Inflammatory macrophage treated with lipopolysaccharide for 4 hours (primary cell): ENCODE measurements at places on chromosomes 3 and 15.

GRCh38 chr3:3281024-3281423 is 101.5 kb upstream of the CRBN start:
- DNase-seq, result no peak

DNA sequence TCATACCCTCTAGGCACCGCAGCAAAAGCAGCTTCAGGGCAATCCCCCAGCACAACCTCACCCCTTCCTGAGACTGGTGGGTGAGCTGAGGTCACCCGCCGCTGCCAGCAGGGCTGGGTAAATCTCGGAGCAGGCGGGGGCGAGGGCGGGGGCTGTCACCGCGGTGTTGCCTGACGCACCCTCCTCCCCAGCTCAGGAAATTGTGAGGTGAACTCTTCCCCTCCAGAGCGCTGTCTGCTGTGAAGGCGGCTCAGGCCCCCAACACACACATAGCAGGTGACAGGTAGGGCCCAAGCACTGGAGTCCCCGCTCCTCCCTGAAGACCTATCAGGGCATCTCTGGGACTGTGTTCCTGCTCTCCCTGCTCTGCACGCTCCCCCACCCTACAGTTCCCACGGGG is 30.2 kb upstream of the FURIN start:
- DNase-seq, result peak; percentile 69

GRCh38 chr3:137694836-137695235 is 69.3 kb upstream of the SOX14 start:
- DNase-seq, result no peak

DNA sequence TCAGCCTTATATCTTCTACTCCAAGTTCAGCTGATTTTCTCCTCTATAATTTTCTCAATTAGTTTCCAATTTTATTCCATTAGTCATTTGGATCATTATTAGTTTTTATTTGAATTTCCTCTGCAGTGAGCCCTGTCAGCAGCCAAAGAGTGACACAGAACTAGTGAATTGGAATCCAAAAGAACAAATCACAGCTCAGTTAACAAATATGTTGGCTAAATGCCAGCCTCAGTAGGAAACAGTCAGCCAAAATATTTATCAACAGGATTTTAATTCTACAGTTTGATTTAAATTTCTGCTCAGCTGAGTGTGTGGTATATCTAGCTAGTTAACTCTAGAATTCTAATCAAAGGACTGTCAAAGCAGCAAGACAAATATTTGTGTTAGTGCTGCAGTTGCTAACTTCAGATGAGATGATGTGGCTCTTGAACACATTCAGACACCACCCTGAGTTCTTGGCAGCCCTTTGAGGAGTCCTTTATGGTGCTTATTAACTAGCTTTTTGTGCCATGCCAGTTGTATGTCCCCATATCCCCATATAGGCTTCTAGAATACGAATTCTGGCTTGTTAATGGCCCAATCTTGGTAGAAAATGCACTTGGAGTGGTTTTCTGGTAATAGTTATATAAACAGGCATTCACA is 194.5 kb downstream of the CPNE4 start:
- DNase-seq, result no peak

DNA sequence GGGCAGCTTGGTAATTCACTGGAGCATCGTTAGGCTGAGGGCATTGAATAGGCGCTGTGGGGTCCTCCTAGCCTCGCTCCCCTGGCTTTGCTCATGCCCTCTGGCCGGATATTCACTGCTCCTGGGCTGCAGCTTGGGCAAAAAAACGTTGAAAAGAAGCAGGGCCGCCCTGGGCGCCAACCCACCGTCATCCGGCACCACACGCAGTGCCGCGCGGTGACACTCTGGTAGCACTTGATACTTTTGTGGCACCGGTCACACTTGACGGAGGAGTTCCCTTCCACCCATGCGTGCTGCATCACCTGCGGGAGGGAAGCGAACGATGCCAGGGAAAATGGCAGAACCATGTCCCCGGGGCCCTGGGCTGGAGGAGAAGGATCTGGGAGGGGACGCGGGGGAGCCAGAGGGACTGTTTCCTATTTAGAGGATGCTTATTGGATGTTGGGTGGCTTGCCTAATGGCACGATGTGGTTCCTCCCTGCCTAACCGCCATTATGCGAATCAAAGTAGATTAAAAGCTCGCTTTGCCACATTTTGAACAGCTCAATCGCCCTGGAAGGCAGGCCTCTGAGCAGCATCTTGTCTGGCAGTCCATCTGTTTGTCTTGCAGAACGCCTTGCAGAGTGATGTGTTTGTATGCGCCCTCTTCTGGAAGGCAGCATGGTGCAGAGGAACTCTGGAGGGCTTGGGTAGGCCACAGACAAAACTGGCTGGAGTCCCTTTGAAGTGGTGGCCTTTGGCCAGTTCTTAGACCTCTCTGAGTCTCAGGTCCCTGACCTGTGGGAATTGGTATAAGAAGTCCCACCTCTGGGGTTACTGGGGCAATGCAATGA is 93.2 kb downstream of the DGKG start:
- no peak for DNase-seq

DNA sequence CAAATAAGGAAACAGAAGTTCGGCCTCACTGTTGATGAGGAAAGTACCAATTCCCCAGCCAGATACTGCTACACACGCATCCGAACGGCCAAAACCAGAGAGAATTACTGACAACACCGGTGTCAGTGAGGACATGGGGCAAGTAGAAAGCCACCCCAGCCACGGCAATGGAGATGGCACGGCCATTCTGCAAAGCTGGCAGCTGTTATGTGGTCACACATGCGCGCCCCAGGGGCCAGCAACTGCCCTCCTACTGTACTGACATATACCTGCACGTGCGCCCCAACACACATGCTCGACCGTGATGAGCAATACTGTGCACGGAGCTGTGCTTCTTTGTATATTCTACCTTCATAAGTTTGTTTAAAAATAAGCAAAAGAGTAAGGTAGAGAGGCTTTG is 217.4 kb downstream of the ADAMTS17 start:
- DNase-seq, result no peak

DNA sequence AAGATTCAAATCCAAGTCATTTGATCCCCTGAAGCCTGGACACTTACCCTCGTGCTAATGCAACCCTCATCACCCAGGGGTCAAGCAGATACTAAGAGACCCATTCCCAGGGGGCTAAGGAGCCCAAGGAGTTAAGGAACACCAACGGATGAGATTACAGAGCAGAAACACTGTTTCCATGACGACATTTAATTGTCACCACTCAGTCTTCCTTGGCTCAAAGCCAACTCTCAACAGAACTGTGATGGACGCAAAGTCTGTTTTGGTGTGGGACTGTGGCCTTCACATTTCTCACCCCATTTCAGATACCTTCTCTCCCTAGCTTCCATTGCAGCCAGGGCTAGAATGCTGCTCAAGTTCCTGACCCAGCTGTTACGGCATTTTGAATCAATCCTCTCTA is 383.5 kb upstream of the WNT5A start:
- DNase-seq, result no peak

DNA sequence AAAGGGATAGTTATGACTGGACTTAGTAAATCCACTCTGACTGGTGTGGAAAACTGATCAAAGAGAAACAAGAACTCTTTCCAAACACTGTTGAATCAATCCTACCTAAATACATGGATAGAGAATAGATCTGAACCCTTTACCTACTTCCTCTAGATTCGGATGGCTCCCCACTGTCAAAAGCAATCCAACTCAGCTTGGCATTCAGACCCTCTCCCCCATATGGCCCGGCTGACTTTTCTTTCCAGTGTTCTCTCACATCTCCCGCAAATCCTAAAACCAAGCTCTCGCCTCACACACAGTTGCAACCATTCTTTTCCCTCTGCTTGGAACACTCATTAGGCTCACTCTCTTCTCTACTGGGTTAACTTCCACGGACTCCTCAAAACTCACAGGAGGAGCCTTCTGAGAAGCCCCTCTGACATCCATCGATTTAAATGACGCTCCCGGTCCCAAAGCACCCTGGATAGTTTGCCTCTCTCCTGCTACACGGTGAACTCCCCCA is 639 bp downstream of the SPICE1 start:
- DNase-seq, result no peak

DNA sequence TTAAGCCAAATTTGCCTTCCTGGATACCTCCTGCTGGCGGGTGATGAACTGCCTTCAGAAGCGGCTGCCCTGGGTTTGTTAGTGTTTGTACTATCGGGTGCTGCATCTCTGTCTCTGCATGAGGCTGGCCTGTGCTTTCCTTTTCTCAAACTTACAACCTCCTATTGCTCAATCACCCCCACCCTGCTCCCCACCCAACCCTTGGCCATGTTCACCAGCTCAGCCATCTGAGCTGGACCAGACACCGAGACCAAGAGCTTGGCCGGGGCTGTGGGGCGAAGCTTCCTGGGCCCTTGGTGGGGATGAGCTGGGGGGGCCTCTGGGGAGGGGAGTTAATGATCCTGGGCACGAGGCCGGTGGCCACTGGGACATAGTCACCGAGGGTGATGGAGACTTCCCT is 16.8 kb upstream of the FBLN2 start:
- no peak for DNase-seq

DNA sequence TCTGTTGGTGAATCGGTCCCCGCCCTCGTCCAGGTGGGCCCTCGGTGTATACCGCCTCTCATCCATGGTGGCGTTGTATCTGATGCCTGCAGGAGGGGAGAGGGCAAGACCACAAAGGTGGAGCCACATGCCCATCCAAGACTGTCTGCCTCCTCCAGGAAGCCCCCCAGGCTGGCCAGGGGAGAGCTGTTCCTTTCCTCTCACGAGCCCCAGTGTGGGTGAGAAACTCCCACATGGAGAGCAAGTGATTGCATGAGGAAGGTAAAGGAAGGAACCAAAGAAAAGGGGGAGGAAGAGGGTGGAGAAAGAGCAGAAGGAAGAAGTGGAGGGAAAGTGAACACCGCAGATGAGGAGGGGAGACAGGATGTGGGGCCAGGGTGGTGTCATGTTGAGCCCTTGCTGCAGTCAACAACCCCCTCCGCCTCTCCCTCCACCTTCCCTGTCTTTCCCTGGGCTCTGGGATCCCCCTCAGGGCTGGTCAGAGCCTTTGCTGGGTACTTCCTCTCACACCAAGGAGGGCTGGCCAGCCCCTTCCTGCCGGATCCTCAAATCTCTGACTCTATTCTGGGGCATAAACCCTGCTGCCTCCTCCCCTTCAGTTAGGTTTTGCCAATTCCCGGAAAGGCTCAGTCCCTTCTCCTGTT is 49.3 kb downstream of the FEM1B start:
- DNase-seq, result peak; percentile 32

DNA sequence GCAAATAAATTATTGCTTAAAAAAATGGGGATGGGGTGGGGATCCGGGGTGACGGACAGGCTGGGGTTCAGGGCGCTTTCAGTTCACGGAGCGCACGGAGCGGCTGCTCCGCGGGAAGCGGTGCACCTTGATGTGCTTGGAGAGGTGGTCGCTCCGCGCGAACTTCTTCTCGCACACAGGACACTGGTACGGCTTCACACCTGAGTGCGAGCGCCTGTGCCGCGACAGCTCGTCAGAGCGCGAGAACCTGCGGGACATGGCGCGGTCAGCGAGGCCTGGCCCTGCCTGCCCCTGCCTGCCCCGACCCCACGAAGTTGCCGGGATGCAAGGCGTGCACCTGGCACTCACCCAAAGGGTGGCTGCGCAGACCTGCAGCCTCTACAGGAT is 13.6 kb downstream of the KLF15 start:
- no peak for DNase-seq

GRCh38 chr3:160607826-160608225 is 42.5 kb upstream of the KPNA4 start:
- no peak for DNase-seq

- no peak for DNase-seq
Measured at GRCh38 chr15:72486144-72486543, 12.0 kb downstream of the ARIH1 start.

DNA sequence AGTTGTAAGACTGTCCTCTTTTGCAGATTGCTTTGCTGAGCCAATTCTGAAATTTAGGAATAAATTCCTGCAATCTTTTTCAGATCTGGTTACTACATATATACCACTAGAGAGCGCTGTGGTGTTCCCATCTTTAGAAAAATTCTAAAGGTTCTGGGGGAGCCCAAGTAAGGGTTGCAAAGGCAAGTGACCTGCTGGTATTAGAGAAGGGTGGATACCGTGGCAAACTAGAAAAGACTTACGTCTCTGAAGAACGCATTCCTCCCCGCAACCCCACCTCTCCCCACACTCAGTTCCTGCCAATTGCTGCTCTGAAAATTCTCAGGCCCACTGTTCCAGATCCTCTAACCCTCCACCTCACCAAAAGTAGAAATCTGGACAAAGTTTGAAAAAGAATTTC is 48.5 kb downstream of the EFHB start:
- peak; percentile 61 for DNase-seq

GRCh38 chr3:123817413-123817812 is 66.7 kb downstream of the MYLK start:
- DNase-seq, result no peak

- DNase-seq, result no peak
Measured at GRCh38 chr15:65101891-65102708, 12.9 kb downstream of the UBAP1L start.

GRCh38 chr15:83890587-83890986 is 236.7 kb downstream of the ADAMTSL3 start:
- DNase-seq, result no peak

- DNase-seq, result no peak
Measured at GRCh38 chr3:43074901-43075689, 30.8 kb downstream of the POMGNT2 start.

GRCh38 chr15:51425517-51426040 is 84.1 kb downstream of the GLDN start:
- no peak for DNase-seq

- DNase-seq, result peak; percentile 32
Measured at GRCh38 chr3:169827712-169828111, 15.0 kb upstream of the LRRC34 start.

GRCh38 chr3:103949693-103950092 is 1417.0 kb upstream of the ALCAM start:
- DNase-seq, result no peak
